Stimulated activated CD4-positive, alpha-beta T cell treated with anti-CD3 and anti-CD28 coated beads, Interleukin-12 subunit alpha, Interleukin-12 subunit beta, amount 100 ng/mL, for 24 hours (primary cell): ENCODE measurements at places on chromosomes 7 and 10.

DNA sequence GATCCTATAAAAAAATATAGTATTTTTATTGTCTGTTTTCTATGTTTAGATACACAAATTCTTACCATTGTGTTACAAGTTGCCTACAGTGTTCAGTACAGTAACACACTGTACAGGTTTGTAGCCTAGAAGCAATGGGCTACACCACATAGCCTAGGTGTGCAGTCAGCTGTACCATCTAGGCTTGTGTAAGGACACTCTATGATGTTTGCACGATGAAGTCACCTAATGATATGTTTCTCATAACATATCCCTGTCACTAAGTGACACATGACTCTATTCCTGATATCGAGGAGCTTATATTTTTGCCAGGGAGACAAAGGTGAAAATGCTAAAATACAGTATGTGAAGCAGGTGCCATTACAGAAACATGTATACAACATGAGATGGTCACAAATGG, 18.6 kb downstream of the ZNF25 start:
- no peak for DNase-seq

- DNase-seq, result no peak
These were observed 191.6 kb downstream of the TEX36 start for GRCh38 chr10:125491381-125491780.

- DNase-seq, result no peak
These were observed 112.2 kb upstream of the GPR26 start for GRCh38 chr10:123553810-123554430.

DNA sequence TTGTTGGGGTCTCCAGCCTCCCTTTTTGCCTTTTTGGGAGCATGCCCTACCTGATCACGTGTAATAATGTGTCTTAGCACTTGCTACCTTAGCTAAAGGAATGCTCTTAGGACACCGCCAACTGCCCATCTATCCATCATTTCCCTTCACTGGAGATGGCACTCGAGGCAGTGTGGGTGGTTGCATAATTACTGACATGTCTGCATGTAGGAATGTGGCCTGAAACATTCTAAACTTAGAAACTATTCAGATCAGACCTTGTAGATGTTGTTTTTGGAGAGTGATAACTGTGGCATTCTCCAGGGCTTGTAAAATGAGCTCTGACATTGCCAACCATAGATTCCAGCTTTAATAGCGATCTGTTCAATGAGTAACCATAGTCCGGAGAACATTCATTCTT, 365.8 kb downstream of the BBS9 start:
- no peak for DNase-seq

- no peak for DNase-seq
These were observed 173.5 kb downstream of the KCNMA1 start for GRCh38 chr10:77463967-77464745.

GRCh38 chr10:92750791-92751533, 61.2 kb downstream of the HHEX start:
- DNase-seq, result no peak

GRCh38 chr10:110137142-110137545, 70.3 kb upstream of the MXI1 start:
- no peak for DNase-seq

- no peak for DNase-seq
These were observed 329.7 kb downstream of the PLXNA4 start for GRCh38 chr7:132246591-132246990.

- no peak for DNase-seq
These were observed 5.2 kb downstream of the IKZF1 start for GRCh38 chr7:50309721-50310120.
